Stimulated activated effector memory CD8-positive, alpha-beta T cell treated with anti-CD3 and anti-CD28 coated beads, Interleukin-12 subunit alpha, Interleukin-12 subunit beta, amount 100 ng/mL, for 72 hours (primary cell): ENCODE measurements at places on chromosomes 16 and 17.
A peak's percentile ranks its signal among the peaks of the same experiment; 100 is the strongest.

- DNase-seq = peak; percentile 63
Observed at GRCh38 chr16:71894229-71894920, 956 bp upstream of the IST1 start.

DNA sequence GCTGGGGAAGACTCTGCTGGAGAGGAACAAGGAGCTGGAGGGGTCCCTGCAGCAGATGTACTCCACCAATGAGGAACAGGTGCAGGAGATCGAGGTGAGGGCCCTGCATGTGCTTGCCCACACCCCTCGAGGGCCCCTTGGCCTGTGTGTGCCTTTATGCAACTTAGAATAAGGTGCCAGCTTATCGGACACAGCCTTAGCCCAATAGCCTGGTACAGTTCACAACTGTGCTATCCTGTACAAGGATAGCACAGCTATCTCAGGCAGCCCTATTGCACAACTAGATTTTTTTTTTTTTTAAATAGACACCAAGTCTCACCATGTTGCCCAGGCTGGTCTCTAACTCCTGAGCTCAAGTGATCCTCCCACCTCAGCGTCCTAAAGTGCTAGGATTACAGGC lies 12.1 kb downstream of the CDR2L start:
- no peak for DNase-seq

DNA sequence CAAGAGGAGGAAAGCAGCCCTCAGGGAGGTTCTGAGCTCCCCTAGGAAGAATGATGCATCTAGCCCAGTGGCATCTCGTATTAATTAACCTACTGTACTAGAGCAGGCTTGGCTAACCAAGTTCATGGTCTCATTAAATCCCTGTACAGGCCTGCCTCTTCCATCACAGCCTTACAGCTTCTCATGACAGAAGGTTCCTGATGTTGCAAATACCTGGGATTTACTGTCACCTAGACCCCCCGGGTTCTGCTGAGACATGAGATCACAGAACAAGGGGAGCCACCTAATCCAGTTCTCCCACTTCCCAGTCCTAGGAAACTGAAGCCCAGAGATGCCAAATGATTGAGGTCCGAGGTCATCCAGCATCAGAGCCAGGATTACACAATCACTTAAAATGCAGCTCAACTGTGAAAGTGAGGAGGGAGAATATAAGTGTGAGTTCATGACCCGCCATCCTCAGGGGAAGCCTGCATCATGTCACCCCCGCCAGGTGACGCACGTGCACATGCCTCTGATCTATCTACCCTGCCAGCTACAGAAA lies 23.9 kb downstream of the ACLY start:
- no peak for DNase-seq

GRCh38 chr16:83995754-83996153 lies 27.7 kb downstream of the NECAB2 start:
- no peak for DNase-seq

- DNase-seq = peak; percentile 58
Observed at GRCh38 chr16:46658925-46659324, 30.1 kb downstream of the VPS35 start.

- no peak for DNase-seq
Observed at GRCh38 chr17:33277436-33278100, 15.5 kb downstream of the ASIC2 start.
